ENCODE measurements at places on chromosomes 7 and 10.
A peak's percentile ranks its signal among the peaks of the same experiment; 100 is the strongest.

GRCh38 chr10:79038841-79039201 lies 29.9 kb upstream of the ZMIZ1 start:
- DNase-seq = no peak

DNA sequence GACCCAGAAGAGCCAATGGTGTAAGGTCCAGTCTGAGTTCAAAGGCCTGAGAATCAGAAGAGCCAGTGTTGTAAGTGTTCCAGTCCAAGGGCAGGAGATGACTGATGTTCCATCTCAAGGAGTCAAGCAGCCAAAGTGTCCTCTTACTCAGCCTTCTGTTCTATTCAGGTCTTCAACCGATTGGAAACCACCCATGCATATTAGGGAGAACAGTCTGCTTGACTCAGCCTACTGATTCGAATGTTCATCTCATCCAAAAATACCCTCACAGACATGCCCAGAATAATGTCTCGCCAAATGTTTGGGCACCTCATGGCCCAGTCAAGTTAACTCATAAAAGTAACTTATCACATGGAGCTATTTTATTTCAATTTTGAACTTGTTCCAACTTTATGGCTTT lies 2.9 kb upstream of the WDFY4 start:
- DNase-seq = no peak

DNA sequence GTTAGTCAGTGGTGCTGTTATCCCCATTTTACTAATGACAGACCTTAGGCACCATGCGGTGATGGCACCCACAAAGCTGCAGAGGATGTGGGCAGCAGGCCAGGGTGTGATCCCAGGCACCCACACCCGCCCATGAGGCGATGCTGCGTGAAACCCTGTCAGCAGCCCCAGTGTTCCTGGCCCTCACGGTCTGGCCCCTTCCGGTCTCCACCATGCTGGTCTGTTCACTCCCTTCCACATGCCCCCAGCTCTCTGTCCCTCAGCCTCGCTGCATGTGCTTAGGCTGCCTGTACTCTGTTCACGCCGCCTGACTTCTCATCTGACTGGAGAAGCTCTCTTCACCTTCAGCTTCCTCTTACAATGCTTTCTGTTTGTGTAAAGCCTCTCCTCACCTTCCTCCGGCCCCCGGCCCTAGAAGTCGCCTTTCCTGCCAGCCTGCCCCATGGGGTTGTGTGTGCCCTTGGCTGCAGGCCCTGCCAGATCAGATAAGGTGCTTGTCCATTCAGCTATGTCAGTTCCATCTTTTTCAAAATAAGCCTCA lies 17.6 kb upstream of the ORAI2 start:
- no peak for DNase-seq

GRCh38 chr7:121160150-121161008 lies 168.4 kb upstream of the WNT16 start:
- DNase-seq = no peak

DNA sequence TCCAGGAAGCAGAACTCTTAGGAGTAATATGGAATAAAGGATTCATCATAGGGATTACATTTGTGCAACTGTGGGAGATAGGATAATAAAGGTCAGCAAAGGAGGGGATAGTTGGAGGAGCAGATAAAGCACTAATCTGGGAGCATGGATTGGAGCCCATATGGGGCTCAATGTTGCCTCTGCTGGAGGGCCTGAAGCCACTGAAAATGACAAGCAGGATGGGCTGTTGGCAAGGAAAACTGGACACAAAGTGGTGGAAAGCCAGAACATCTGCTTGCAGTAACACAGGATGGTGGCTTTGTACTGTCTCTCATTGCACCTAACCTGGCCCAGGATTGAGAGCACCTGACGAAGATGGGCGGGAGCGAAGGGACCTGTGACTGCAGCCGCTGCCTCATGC lies 15.0 kb upstream of the COMMD3 start:
- no peak for DNase-seq

GRCh38 chr10:45370202-45370955 lies 3.6 kb upstream of the ALOX5 start:
- no peak for DNase-seq

- no peak for DNase-seq
Measured at GRCh38 chr10:75400163-75400770, 1.3 kb downstream of the ZNF503 start.

GRCh38 chr10:62819141-62819920 lies 3.2 kb upstream of the EGR2 start:
- no peak for DNase-seq

DNA sequence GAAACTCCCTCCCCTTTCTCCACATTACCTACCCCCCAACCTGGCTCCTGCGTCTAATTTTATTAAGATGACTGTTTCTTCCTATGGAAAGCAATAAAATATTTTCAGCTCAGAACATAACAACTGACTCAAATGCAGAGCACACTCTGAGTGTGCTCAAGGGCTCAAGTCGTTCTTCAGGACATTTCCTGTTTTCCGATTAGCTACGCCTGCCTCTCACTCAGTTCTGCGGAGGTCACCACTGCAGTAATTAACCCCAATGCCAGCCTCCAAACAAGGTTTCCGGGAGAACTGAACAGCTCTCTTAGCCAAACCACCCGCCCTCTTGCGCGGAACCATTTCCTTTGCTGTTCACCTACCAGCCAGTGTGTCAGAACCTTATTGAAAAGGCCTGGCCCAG lies 19.3 kb downstream of the MYOF start:
- DNase-seq = no peak

DNA sequence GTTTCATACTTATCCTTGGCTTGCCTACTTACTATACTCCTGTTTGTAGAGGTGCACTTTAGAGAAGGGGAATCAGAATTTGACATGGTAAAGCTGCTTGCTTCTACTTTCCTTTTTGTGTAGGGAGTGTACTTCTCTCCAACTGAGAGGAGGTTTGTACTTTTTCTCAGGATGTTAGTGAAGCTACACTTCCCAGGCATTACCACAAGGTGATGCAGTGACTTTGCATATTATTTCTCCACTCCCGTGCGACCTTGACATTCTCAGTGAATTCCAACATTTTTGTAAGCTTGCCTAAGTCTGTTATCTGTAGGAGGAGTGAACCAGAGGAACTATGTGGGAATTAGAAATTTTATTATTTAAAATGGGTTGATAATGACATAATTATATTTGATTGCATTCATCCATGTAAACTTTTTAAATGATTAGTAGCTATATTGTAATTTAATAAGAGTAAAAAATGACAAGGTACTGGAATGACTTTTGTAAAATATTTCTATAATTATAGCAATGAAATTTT lies 5.2 kb downstream of the TAX1BP1 start:
- peak; percentile 13 for DNase-seq

GRCh38 chr10:71285180-71285545 lies 33.9 kb upstream of the SLC29A3 start:
- peak; percentile 55 for DNase-seq

DNA sequence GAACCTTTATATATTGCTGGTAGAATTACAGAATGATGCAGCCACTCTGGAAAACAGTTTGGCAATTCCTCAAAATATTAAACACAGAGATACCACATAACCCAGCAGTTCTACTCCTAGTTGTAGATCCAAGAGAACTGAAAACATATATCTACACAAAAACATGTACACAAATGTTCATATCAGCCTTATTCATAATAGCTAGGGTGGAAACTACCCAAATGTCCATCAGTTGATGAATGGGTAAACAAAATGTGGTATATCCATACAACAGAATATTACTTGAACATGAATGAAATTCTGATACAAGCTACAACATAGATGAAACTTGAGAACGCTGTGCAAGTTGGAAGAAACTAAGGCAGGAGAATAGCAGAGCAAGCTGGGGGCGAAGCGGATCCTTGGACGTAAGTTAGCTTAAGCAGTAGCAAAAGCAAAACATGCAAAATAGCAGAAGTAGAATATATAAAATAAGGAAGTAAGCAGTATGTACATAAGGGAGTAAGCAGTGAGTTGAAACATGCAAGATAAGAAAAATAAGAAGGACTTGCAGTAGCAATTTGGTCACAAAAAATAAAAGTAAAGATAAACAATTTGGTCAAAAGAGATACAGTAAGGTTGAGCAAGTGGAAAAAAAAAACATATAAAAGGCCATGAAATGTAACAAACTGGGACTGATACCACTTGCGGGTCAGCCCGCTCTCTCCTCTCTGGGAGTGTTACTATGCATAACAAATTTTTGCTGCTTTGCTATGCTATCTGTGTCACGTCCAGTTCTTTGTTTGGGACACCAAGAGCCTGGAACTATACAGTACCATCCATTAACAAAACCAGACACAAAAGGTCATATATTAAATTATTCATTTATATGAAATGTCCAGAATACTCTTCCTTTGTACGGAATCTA lies 18.0 kb upstream of the HILPDA start:
- no peak for DNase-seq

DNA sequence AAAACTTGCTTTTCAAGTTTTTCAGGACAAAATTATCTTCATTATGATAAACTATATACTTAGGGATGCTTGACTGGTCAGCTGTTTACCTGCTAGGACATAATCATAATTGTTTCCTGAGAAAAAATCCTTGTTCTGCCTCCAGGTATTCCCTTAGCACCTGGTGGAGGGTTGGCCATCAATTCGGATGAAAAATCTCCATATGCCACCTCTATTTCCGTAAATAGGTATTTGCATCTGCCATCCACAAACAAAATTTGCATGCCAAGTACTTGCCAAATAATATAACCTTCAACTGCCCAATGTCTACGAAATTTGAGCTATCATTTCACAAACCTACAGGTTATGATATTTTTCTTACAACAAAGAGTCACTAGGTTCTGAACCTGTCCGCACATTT lies 126.2 kb downstream of the RNF133 start:
- no peak for DNase-seq

DNA sequence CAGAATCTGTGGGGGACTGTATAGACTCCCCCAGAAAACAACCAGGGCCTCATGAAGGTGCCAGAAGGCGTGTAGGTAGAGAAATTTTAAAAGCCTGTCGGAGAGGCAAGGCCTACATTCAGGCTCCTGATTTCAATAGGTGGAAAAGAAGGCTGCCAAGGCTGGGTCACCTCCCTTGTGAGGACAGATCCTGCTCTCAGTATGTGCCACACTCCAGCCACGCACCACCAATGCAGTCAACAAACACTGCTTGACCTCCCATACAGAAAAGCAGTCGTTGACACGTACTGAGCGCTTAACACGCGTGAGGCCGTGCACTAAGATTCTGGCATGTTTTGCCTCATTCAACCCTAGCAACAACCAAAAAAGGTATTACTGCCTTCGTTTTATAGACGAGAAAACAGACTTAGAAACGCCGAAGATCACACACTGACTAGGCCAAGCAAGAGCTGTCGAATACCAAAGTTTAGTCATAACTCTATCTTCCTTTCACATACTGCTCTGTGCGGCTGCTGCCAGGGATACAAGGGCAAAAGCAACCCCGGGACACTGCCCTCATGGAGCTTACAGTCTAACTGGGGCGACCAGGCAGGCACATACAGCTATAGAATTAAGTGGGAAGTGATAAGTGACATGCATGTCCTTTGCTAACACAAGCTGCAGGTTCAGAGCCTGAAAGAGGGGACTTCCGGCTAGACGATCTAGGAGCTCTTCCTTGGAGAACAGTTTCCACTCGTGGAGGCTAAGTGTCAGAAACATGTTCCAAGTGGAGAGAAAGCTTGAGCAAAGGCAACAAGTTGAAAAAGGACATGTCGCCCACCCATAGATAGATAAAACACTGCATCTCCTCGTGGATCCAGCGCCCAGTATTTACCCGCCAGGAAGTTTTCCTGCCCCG lies 797 bp upstream of the NKX2-3 start:
- DNase-seq = no peak

Measured in thymus (tissue), 14 donors.